Mesothelial cell of epicardium (in vitro differentiated cells): ENCODE measurements at places on chromosomes 5 and 9.

DNA sequence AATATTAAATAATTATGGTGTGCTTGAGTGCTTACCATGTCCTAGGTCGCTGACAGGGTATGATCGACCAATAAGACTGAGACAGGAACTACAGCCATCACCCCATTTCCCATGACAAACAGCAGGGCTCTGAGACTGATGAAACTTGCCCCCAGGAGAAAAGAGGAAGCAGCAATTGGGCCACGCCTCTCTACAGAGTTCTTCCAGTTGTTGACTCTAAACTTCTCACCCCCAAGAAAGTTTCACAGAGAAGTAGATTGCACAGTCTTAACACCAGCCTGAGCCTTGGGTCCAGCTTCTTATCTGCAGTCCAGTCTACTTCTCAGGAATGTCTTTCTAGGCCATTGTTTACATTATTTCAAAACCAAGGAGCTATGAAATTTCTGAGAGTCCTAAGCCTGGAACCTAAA is 182.2 kb upstream of the ANKRD55 start:
- DNase-seq = no peak

GRCh38 chr5:17796757-17797396 is 162.6 kb downstream of the TAF11L14 start:
- no peak for DNase-seq

DNA sequence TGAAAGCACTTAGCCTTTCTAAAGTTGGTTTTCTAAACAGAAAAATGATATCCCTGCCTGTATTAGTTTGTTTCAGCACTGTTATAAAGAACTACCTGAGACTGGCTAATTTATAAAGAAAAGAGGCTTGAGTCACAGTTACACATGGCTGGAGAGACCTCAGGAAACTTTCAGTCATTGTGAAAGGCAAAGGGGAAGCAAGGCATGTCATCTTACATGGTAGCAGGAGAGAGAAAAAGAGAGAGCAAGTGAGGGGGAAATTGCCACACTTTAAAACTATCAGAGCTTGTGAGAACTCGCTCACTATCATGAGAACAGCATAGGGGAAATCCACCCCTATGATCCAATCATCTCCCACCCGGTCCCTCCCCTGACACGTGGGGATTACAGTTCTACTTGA is 64.9 kb downstream of the FAM170A start:
- no peak for DNase-seq

DNA sequence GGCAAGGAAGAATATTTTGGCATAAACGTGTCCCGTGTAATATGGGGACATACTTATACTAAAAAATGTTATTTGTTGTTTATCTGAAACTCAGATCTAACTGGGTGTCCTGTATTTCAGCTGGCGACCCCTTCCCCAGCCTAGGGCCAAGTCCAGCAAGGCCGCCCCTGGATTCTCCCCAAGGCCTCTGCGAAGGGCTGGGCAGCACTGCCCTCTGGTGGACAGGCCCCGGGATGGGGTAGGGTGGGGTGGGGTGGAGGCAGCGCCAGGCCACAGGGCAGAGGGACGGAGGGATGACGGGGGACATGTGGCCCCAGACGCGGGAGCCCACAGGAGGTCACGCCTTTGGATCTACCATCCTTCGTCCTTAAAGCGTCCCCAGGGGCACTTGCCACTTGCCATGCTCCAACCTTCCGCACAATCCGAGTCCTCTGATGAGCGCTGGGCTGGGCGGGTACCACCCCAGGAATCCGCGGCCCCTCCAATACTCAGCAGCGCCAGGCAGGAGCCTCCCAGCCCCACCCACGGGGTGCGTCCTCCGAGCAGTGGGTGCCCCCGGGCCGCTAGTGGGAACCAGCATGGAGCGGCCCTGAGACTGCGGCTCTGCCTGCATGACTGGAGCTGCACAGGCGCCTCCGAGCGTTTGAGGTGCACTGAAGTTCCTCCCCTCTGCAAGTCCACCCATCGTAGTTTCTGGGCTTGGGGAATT is 7.1 kb upstream of the AGPAT2 start:
- DNase-seq = no peak

GRCh38 chr9:108467653-108468324 is 388.0 kb downstream of the ACTL7B start:
- DNase-seq = no peak

GRCh38 chr5:171367424-171368370 is 20.0 kb upstream of the NPM1 start:
- no peak for DNase-seq

- DNase-seq = no peak
Observed at GRCh38 chr5:76473661-76474060, 70.6 kb downstream of the IQGAP2 start.

DNA sequence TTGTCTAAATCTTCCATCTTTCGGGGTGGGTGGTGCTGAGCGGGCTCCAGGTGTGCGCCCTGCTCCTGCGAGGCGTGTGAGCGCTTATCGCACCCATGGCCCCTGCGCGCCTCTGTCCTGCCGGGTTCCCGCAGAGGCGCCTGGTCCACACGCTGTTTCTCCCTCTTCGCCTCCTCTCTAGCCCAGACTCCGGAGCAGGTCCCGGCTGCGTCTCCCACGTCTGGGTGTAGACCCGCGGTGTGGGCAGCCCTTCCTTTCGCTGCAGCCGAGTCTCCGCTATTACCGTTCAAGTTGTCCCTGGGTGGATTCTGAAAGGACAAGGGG is 40.5 kb upstream of the PLEKHG4B start:
- DNase-seq = no peak

GRCh38 chr5:74164725-74165235 is 475.7 kb downstream of the ENC1 start:
- DNase-seq = no peak

DNA sequence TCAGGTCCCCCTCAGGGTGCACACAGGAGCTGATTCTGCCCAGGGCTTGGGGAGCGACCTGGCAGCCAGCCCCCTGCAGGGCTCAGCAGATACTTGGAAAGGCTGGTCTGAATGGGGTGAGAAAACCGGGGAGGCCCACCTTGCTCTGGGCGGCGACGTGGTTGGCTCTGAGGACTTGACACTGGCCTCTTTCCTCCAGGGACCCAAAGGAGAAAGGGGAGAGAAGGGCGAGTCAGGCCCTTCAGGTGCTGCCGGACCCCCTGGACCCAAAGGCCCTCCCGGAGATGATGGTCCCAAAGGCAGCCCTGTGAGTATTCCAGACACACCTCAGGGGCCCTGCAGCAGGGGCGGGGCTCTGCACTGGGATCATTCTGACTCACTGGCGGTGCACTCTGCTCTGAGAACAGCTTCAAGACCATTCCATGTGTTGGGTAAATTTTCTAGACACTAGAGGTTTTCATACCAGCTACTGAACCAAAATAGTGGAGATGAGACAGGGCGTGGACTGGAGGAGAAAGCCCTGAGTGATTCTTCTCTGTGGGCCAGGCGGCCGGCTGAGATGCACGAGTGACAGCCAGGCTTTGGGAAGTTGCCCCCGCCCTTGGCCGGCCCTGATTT is 65.9 kb upstream of the FCN2 start:
- no peak for DNase-seq

- DNase-seq = no peak
Observed at GRCh38 chr9:132731230-132731629, 61.0 kb downstream of the GTF3C4 start.

DNA sequence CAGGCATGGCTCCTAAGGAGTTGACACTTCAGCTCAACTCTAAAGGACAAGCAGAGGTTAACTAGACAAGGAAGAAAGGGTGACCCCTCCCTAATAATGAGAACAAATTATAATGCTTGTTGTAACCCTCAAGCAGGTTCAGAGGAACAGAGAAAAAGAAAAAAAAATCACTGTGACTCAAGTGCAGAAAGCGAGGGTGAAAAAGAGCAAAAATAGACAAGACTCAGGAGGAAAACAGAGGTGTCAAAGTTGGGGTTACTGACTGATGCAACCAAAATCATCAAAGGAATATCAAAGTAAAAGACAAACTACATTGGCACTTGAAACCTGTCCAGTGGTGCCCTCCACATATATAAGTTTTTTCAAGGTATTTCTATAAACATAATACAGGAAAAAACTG is 28.4 kb downstream of the FBXW11 start:
- no peak for DNase-seq

DNA sequence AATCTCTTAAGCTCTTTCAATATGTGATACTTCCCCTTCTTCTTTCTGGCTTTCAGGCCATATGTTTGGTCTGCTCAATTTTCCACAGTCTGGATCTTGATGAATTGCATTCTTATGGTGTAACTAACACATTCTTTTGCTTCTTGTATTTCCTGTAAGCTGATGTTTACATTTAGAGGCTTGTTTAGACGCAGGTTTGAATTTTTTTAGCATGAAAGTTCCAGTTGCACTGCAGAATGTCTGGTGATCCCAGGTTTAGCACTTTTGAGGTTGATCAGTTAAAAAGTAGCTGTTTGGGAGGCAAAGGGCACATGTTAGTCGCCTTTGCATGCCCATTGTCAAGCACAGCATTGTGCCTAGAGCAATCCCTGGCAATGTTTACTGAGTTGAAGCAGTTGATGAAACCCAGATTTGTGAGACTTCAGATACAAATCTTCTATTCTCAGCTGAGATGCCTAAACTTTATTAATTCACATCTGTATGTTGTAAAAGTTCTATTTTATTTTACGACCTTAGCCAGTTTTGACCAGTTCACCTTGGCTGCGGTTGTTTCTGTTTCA is 59.6 kb upstream of the SPATA31C2 start:
- no peak for DNase-seq

DNA sequence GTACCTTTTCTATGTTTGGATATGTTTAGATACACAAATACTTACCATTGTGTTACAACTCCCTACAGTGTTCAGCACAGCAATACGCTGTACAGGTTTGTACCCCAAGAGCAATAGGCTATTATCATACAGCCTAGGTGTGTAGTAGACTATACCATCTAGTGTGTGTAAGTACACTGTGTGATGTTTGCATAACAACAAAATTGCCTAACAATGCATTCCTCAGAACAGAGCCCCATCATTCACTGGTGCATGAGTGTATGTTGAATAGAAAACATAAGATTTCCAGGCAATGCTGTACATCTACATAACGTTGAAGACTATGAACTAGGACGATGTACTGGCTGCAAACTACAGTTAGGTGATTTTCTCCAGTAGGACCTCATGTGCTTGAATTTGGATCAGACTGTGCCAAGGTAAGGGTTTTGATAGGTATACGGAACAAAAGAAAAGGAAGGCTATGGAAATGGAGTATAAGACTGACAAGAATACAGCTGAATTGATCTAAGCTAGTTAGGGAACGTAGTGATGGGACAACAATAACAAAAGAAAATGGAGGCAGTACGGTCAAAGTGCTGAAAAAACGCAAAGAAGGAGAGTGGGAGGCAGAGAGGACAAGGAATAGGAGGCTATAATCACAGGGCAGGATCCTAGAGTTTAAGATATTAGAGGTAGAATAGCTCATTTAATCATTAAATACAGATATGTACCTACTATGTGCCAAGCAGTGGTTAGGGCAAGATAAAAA is 46.9 kb downstream of the FNIP1 start:
- DNase-seq = no peak

- DNase-seq = no peak
Observed at GRCh38 chr5:95972196-95972595, 10.5 kb upstream of the ELL2 start.

DNA sequence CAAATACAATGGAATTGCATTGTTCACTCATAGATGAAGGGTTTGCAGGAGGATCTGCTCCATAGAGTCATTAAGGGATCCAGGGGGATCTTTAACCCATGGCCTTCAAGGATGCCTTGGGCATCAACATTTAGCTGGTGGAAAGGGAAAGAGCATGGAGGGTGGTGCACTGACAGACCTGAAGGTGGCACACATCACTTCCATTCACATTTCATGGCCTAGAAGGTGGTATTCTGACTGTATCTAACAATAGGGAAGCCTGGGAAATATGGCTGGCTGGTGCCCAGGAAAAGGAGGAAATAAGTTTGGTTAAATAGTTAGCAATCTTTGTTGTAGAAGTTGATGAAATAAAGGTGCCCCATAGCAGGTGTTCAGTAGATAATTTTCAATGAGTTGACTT is 230.2 kb downstream of the CD180 start:
- no peak for DNase-seq

- DNase-seq = no peak
Observed at GRCh38 chr5:52283221-52283620, 504.5 kb upstream of the ITGA1 start.

DNA sequence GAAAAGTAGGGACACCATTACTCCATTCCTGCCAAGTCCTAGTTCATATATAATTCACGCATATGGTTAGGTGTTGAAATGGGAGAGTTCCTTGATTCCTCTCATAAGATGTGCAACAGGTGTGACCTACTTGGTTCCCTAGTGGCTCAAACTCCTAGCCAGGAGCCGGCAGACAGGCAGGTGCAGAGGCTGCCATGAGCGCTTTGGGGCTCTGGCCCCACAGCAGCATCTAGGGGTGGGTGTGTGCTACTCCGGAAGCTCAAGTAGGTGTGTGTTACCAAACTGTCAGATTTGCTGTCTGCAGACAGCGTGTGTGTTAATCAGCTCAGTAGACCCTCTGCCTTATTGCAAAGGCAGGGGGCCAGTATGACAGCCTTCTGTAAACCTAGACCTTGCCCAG is 1652.4 kb upstream of the ACO1 start:
- DNase-seq = no peak

DNA sequence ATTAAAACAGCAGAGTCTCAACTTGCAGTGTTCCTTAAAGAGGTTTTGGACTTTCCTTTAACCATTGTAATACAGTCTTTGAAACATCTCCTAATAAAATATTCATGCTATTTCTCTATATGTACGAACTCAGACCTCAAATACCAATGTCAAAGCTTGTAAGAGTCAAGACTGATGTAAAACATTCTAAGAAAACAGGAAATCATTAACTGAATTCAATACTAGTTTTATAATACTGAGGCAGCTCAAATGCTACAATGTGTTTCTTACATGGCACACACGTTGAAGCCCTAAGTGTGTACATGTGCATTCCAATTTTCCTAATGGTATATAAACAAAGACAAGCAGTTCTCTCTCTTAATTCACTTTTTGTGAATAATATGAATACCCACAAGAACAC is 11.6 kb downstream of the PSIP1 start:
- no peak for DNase-seq

DNA sequence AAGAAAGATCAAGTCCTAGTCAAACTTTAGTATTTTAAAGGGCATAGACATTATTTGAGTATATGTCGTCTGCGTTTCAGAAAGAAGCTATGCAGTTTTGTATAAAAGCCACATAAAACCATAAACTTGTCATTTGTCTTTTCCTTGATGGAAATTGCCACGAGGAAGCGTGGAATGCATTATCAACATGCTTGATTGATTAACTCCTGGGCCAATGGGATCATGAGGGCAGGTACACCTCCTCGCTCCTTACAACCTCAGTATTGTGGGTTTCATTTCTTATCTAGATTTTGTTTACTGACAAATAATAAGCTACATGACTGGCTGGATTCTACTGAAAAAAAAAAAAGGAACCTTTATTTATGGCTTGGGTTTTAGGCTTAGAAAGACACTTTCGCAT is 122.5 kb upstream of the RFX3 start:
- no peak for DNase-seq
